ENCODE measurements at places on chromosomes 13 and 19.

DNA sequence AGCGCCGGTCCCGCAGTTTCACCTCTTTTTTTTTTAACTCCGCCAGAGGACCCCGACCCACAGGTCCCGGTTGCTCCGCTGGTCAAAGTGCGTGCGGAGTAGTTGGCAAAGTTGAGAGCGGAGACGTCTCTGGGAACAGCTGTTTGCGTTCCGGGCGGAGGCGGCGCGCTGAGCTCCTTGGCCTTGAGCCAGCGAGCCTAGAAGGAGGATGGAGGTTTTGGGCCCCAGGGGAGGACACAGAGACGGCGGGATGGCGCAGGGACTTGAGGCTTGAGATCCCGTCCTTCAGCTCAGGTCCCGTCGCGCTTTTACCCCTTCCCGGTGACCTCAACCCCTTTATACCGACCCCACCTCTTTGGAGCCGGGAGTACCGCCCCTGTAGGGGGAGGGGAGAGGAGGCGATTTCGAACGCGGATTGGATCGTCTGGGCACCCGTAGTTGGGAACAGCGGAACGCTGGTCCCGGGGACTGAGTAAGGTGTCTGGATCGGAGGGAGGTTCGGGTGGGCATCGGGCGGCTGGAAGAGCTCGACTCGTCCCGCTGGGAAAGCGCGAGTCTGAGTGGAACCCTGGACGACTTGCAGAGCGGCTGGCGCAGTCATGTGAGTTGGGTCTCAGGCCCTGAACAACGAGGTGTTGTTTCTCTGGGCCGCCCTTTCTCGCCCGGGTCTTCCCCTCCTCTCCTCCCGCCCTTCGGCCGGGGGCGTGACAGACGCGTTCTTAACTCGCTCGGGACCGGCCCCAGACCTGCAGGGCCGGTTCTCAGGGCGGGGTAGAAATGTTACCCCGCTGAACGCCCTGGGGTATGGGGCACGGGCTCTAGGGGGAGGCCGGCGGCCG is at the start of gene WBP4:
Gene WBP4, plus strand, starts transcription at position 435 of the 839 bp plus-strand sequence. Its CDS starts 165 bp downstream, at position 600.
- DNase-seq = peak; percentile 91
- no peaks in the 10 kb centered on the region for H3K27me3 ChIP-seq
- H3K36me3 ChIP-seq = peaks cover 2% of the 10 kb centered on the region
- peak within 1 kb of the TSS; percentile 100 for H3K27ac ChIP-seq
- H3K4me1 ChIP-seq = peaks cover 69% of the 10 kb centered on the region

- no peak overlapping the region for H3K4me3 ChIP-seq
- peaks cover 28% of the 10 kb centered on the region for H3K4me1 ChIP-seq
- no peaks in the 10 kb centered on the region for H3K36me3 ChIP-seq
Observed at GRCh38 chr19:54475706-54476105, 2.6 kb upstream of the CDC42EP5 start.

DNA sequence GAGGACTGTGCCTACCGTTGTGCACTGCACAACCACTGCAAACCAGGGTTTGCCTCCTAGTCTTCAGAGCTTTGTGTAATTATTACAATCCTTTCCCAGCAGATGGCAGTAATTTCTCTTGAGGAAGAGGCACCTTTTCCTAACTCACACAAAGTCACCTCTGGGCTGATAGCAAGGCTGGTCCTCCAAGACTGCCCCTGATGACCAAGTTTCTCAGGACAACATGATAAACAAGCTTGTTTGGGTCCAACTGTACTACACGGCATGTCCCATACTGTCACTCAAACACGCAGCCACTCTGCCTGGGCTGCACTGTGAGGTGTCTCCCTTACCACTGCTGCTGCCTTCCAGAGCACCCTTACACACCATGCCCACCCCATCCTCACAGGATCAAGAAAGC is 39.3 kb downstream of the RFXAP start:
- DNase-seq = no peak
- no peaks in the 10 kb centered on the region for H3K4me1 ChIP-seq
- H3K27me3 ChIP-seq = no peaks in the 10 kb centered on the region
- H3K36me3 ChIP-seq = peaks cover 18% of the 10 kb centered on the region
- H3K27ac ChIP-seq = no peak overlapping the region

- no peaks in the 10 kb centered on the region for H3K27me3 ChIP-seq
- no peak overlapping the region for H3K4me3 ChIP-seq
- peak overlapping the region; percentile 75 for H3K27ac ChIP-seq
- no peak for DNase-seq
- no peaks in the 10 kb centered on the region for H3K36me3 ChIP-seq
Observed at GRCh38 chr19:31572102-31572975, 223.1 kb upstream of the TSHZ3 start.

DNA sequence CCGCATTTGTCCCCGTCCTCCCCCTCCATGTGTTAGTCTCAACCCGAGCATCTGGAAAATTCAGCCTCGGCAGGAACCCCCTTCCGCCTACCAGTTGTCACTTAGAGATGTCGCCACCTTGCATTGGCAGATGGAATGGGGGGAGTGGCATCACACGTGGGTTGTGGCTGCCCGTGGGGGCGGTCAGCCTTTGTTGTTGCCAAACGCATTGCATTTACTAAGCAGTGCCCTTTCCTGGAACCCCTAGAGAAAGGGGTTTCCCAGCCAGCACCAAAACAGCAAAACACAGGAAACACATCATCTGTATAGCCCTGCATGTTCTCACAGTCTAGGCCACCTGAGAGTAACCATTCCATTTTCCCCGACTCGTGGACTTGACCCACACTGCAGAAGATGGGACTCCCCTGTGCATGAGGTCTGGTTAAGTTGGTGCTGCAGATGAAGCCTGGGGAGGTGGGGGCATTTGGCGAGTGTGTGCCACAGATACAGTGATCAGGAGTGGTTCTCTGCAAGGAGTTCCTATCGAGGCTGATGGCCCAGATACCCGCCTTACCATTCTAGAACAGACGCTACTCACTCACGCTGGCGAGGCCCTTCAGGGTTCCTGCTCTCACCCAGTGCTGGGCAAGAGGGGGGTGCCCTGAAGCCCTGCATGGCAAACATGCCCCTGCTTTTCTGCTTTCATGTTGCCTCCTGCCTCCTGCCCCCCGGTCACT is 38.3 kb downstream of the TMED1 start:
- H3K4me3 ChIP-seq = no peak overlapping the region
- peaks cover 12% of the 10 kb centered on the region for H3K36me3 ChIP-seq
- H3K4me1 ChIP-seq = no peaks in the 10 kb centered on the region
- no peak overlapping the region for H3K27ac ChIP-seq
- no peak for DNase-seq
